Effector CD4-positive, alpha-beta T cell (primary cell): ENCODE measurements at places on chromosomes 12 and 14.

DNA sequence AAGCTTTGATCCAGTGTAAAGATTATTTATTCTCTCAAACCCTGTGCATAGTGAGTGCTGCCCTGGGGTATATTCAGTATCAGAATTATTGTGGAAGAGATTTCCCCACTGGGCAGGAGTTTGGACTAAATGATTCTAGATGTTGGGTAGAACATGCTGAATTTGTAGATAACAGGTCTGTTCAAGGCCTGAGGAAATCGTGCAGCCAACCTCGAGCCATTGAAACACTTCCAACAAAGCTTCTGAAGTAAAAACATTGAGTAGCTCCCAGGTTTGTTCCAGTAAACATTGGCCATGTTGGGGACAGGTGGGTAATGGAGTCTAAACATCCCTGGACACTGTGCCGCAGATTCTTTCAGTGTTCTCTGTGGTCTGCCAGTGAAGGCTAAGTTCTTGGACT, 87.5 kb downstream of the LLPH start:
- no peak for DNase-seq

DNA sequence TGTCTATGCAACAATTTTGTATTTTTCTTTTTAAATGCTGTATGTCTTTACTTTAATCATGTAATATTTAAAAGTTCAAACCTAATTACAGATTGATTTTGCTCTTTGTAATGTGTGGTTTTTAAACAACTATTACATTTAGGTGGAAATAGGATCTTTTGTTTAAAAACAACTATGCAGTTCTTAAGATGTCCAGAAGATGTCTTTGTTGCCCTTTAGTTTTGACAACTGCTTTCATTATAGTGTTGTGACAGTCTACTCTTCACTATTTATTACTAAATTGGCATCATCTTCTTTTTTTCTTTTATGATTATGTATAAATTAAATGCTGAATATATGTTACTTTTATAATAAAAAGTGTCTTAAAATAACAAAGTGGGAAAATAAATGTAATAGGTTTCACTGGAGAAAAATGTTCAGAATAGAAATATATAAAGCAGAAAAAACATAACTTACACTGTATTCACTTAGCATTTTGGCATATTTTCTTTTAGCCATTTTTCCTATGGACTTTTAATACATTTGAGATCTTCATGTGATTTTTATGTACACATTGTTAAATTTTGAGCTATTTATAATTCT, 27.1 kb upstream of the PCNX4 start:
- DNase-seq = no peak

DNA sequence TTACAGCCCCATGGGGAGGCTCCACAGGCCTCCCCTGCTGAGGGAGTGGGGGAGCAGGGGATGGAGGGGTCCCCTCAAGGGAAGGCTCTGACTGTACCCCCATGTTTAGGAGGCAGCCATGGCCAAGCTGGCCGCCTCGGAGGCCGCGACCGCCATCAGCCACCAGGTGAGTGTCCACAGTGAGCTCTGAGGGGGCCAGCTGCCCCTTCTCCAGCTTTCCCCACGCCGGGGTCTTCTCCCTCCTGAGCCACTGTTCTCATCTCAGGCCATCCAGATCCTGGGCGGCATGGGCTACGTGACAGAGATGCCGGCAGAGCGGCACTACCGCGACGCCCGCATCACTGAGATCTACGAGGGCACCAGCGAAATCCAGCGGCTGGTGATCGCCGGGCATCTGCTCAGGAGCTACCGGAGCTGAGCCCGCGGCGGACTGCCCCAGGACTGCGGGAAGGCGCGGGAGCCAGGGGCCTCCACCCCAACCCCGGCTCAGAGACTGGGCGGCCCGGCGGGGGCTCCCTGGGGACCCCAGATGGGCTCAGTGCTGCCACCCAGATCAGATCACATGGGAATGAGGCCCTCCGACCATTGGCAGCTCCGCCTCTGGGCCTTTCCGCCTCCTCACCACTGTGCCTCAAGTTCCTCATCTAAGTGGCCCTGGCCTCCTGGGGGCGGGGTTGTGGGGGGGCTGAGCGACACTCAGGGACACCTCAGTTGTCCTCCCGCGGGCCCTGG, 13.6 kb downstream of the ACADS start:
- DNase-seq = no peak

DNA sequence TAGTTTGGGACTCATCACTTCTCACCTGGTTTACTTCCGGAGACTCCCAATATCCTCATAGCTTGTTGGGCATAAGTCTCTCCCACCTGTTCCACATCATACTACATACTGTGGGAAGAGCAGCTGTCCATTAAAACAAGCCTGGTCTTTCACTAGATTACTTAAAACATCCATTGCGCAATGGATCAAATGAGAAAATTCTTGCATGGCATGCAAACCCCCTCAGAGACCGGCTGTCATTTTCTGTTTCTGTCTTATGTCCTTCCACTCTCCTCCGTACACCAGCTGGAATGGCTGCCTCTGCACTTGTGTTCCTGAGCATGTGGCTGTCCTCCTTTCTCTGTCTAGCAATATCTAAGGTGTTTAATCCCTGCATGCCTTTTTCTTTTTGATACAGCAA, 265.6 kb downstream of the TMEM117 start:
- no peak for DNase-seq

DNA sequence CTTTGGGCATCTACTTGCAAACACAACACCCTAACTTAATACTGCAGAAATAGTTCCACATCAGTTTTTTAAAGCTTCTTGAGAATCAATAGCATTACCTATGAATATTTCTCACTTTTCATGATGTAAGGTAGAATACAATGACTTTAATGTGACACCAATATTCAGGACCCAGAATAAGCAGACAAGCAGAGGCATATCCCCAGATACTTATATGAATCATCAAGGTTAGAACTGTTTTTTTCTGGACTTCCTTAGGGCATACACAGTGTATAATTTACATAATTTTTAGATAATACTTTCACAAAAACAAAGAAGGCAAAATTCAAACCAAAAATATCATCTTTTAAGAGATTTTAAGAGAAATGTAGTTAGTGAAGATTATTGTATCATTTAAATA, 885.8 kb downstream of the FSCB start:
- no peak for DNase-seq

DNA sequence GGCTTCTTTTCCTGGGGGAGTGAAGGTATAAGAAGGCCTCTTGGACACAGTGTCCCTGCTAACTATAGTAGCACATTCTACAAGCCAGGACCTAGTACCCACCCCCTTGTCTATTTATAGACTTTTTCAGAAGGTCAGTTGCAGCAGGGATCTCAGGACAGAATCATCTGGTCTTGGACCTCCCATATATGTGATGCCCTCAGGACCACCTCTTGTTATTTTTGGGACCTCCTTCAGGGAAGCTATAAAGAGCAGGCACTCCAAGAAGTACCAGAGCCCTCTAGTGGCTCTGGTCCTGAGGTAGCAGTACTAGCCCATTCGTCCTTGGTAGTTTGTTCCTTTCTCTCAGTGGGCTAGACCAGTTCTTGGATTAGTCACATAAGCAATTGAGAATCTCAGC, 4.3 kb downstream of the COQ10A start:
- no peak for DNase-seq

- DNase-seq = no peak
Observed at GRCh38 chr12:101527682-101528081, 52.5 kb downstream of the SPIC start.

DNA sequence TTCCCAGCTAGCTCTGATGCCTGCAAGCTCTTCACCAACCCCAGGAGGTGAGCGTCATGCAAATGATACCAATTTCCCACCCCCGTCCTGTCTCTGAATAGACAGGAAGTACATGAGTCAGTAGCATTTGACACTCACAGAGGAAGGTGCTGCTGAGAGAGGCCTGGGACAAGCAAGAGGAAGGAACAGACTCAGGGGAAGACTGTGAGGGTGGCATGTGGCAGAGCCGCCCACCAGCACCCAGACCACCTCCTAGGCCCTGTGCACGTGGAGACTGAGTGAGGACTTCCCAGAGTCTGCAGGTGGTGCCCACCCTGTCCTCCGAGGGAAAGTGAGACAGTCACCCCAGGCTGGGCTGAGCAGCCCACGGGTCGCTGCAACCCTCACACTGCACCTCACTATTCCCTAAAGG, 199.5 kb upstream of the SFSWAP start:
- peak; percentile 11 for DNase-seq

DNA sequence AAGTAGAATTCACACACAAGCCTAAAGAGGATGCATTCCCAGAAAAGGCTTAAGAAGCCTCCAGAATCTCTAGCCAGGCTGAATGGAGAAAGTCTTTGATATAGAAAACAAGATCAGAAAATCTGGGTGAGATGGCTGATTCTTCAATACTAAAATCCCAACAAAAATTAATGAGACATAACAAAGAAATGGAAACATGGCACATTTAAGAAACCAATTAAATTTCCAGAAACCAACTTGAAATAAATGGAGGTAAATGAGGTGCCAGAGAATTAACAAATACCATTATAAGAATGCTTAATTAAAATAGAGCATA, 51.9 kb downstream of the CPSF6 start:
- no peak for DNase-seq

DNA sequence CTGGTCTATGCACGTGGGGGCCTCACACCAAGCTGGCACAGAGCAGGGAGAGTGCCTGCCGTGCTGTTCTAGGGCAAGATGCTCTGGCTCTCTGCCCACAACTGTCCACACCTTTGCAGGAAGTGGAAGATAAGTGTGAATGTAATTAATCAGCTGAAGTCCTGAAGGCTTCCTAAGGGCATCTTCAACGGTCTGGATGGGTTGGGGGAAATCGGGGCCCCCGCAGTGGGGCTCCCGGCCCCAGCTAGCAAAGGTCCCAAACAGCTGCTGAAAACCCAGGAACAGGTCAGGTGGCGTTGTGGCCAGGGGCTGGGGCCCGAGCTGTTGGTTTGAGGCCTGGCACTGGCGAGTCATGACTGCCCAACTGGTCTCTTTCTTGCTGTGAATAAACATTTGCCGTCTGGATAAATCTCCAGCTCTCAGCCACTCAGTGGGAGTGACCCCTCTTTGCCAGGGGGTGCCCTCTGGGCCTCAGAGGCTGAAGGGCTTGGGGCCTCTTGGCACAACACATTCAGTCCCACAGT, 6.7 kb upstream of the SLC25A29 start:
- no peak for DNase-seq

- DNase-seq = no peak
Observed at GRCh38 chr12:88413646-88414045, 166.6 kb downstream of the KITLG start.

DNA sequence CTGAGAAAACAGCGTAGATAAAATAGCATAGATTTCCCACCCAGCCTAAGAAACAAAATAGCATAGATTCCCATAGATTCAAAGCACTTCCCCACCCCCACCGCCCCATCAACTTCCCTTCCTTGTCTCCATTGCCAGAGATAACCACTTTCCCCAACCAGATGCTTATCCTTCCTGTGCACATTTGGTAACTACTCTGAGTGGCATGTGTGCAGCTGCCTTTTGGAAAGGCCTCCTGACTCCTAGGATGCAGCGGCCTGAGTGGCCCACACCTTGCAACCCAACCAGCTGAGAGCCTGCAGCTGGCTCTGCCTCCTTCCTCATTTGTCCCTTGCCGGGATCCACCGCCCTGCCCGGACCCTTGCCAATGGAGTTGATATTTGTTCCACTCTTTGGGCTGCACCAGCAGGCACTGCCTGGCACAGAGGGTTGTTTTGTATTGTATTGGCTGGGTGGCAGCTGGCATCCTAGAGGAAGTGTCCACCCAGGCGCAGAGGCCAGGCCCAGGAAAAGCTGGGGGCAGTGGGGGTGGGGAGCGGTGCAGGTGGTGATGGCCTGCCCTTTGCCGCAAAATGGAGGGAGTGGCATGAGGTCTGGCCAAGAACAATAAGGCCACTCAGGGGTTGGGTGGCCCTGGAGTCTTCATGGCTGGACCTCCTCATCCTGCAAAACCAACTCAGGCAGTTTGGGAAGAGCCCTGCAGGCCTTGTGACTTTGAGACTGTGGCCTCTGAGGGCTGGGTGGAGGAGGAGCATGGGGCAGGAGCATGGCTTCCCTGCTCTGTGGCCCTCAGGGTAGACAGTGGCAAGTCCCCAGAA, 4.9 kb downstream of the SLC48A1 start:
- no peak for DNase-seq

GRCh38 chr12:124115976-124116690, 143.1 kb downstream of the ZNF664 start:
- no peak for DNase-seq

- no peak for DNase-seq
Observed at GRCh38 chr14:58817846-58818245, 180.1 kb downstream of the DACT1 start.

DNA sequence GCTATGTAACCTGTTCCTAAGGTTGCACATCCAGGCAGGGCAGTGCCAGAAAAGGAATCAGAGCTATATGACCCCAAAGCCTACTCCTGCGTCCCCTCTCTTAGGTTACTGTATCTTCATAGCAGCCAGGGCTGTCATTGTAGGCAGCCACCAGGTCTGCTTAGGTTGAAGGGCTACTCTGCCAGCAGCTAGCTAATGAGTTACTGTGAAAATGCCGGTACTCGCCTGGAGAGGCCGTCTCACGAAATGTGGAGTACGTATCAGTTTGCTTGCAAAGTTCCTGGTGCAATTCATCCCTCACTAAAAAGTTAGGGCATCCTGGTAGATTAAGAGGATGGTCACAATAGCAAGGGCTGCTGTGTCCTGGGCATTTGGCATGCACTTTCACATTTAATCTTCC, 50.9 kb downstream of the RPH3A start:
- no peak for DNase-seq

- peak; percentile 77 for DNase-seq
Observed at GRCh38 chr12:52069327-52070184, at the start of gene ATG101. ATG101 (plus strand) TSS chr12:52069978; CDS start chr12:52073651, 3,673 bp downstream.
